ENCODE measurements at places on chromosomes 7 and 10. TPM values are rescaled to one million over a fixed set of nuclear protein-coding genes. Genes with fewer than 3 reads are reported as not detected.

Gene ECHDC3
- total RNA-seq, result 20.1 TPM

GRCh38 chr10:28541717-28542365 is 8.9 kb downstream of the WAC start:
- no peak for DNase-seq

GRCh38 chr10:103013416-103013815 is 95.3 kb downstream of the CNNM2 start:
- DNase-seq, result no peak

DNA sequence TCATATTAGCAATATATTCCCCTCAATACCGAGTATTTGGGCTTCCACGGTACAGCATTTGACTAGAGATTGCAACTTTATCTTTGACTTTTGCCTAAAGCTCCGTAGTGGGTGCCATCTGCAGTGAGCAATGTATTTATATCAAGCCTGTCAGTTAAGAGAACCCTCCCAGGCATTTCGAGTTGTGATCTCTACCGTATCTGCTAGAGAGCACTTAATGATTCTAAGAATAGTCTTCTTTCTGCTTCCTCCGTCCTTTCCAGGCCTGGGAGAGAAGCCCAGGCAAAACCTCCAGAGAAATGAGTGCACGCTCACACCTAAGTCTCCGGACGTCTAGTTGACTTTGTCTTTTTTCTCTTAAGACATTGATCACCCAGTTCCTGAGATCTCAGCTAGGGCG is 210.6 kb downstream of the KLF6 start:
- DNase-seq, result no peak
